Epithelial cell of esophagus (primary cell): ENCODE measurements at places on chromosomes 16 and 17.

DNA sequence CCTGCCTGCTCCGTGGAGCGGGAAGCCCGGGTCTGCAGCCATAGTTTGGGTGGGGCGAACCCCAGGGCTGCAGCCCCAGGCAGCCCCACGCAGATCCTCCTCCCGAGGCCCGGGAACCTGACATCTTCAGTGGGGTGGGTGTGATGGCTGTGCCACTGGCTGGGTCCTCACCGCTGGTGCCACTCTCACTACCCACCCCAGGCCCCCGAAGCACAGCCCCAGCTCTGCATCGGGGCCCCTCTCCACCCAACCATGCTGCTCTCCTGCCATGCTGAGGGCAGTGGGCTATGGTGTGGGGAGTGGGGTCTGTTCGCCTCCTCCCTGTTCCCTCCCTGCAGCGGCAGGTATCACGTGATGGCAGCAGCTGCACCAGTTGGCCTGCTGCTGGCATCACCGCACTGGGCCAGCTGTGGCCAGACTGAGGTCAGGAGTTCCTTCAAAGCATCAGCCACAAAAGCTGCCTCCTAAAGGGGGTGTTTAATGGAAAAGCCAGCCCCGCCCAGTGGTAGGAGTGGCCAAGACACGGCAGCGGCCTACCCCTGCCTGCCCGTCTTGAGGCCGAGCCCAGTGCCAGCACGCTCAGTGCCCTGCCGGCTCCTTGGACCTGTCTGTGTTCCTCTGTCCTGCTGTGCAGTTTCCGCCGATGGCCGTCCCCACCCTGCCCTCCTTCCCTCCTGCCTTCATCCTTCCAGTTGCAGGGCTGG, 10.8 kb downstream of the KCTD5 start:
- no peak for DNase-seq

DNA sequence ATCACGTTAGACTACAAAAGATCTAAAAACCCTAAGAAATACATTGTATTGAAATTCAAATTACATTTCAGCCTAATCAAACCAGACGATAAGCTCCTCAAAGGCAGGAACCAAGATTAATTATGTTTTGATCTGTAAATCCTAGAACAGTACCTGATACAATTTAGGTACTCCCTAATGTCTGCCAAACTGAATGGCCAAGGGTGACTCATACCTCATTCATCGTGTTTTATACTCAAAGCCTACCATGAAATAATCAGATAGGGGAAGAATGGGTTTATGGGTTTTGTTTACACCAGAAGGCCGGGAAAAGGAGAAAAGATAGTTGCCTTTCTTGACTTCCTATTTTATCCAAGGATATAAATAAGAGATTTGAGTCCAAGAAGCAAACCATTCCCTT, 19.3 kb downstream of the MMD start:
- peak; percentile 39 for DNase-seq

DNA sequence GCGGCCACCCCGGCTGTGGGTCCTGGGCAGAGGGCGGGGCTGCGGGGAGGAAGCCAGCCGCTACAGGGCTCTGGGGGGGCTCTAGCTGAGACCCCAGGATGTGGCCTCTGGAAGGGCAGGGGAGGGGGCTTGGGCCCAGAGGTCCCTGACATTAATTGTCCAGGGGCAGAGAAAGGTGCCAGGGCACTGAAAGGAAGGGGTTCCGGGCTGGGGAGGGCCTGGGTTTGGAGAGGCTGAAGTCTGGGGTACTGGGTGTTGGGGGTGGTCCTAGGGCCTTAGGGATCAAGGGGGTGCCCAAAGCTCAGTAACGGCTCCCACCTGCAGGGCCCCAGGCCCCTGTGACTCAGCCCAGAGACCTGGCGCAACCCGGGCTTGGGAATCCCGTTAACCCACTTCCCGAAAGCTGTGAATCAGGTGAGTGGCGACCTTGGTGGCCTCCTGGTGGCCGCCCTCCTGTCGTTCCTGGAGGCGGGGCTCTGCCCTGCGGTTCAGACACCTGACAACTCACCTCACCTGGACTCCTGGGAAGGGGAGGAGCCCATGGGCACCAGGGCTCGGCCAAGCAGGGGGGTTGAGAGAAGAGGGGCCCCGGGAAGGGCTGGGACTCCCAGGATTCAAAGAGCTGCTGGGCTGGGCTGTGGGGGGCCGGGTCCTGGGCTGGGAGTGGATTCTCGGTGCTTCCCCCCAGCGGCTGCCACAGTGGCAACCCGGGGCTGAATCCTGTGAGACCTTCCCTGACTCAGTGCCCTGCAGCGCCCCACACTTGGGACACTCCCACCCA, 465 bp upstream of the PRSS22 start:
- DNase-seq: peak; percentile 78

GRCh38 chr17:42429726-42430447, 6.8 kb upstream of the CAVIN1 start:
- DNase-seq: no peak

DNA sequence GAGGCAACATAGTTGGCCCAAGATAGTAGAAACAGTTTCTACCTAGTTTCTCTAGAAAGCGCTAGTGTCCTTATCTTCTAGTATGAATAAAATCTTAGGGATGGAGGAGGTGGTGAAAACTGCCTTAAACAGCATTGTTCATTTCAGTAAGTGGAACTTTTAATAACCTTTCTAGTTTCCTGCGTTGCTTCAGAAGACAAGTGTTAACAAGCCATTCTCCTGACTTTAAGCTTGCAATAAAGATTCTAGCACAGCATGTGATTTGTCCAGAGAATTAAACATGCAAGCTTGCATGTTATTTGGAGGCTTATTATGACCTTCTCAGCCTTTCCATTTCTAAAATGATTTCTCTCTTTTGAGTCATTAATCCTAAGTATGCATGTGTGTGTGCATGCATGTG, 72.3 kb downstream of the TANGO6 start:
- DNase-seq: peak; percentile 66
